ENCODE measurements at places on chromosomes 1 and 21. TPM values are rescaled to one million over a fixed set of nuclear protein-coding genes. Genes with fewer than 3 reads are reported as not detected.

The CD1E gene
- total RNA-seq: 0.71 TPM

The DNM3 gene
- 3.9 TPM for total RNA-seq

The RAP1GAP gene
- total RNA-seq: 0.33 TPM

The FCGR1A gene
- total RNA-seq: 0.71 TPM

The SPATA46 gene
- not detected for total RNA-seq

The DCST2 gene
- total RNA-seq: 0.49 TPM

The XCL1 gene
- 0.33 TPM for total RNA-seq

The C1QB gene
- total RNA-seq: 476 TPM

The RIPPLY3 gene
- not detected for total RNA-seq

The FTCD gene
- total RNA-seq: not detected

The CIART gene
- 12.5 TPM for total RNA-seq

The SPATA21 gene
- total RNA-seq: not detected

The FAM177B gene
- total RNA-seq: 4.7 TPM

GRCh38 chr1:193211539-193211938 is 25.1 kb upstream of the B3GALT2 start:
- DNase-seq: no peak

GRCh38 chr1:84350104-84350503 is 48.2 kb upstream of the DNASE2B start:
- DNase-seq: no peak

- DNase-seq: no peak
These were observed 32.1 kb upstream of the DDAH1 start for GRCh38 chr1:85496941-85497582.

DNA sequence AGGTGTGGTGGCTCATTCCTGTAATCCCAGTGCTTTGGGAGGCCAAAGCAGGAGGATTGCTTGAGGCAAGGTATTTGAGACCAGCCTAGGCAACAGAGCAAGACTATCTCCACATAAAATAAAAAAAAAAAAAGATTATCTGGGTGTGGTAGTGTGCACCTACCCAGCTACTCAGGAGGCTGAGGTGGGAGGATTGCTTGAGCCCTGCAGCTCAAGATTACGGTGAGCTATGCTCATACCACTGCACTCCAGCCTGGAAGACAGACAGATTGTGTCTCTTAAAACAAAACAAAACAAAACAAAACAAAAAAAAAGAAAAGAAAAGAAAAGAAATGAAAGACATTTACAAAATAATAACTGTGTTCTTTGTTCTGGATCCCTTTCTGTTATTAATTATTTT is 6.1 kb upstream of the TLCD4 start:
- DNase-seq: no peak

DNA sequence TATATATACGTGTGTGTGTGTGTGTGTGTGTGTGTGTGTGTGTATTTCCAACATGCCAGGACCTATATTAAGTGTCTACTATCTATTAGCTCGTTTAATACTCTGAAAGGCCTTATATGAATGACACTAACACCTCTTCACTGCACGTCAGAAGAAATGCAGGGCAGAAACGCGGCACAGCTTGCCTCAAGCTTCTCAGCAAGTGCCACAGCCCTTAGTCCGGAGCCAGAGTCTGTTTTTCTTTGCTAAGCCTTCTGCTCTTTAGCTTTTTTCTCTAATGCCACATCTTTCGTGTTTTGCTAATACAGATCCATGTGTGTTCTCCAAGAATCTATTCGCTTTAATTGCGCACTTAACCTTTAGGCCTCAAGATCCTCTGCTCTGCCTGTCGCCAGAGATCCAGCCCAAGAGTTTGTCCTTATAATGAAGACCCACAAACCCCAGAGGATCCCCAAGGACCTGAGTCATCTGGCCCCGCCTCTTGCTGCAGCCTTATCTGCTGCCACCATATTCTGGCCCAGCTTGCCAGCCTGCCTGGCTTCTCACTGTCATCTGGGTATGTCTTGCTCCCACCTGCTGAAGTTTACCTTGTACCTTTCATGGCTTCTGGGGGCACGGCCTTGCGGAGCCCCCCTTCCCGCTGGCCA is 2.0 kb upstream of the TRIM58 start:
- DNase-seq: no peak

- DNase-seq: no peak
These were observed 650.8 kb downstream of the NPHP4 start for GRCh38 chr1:5341471-5341870.

DNA sequence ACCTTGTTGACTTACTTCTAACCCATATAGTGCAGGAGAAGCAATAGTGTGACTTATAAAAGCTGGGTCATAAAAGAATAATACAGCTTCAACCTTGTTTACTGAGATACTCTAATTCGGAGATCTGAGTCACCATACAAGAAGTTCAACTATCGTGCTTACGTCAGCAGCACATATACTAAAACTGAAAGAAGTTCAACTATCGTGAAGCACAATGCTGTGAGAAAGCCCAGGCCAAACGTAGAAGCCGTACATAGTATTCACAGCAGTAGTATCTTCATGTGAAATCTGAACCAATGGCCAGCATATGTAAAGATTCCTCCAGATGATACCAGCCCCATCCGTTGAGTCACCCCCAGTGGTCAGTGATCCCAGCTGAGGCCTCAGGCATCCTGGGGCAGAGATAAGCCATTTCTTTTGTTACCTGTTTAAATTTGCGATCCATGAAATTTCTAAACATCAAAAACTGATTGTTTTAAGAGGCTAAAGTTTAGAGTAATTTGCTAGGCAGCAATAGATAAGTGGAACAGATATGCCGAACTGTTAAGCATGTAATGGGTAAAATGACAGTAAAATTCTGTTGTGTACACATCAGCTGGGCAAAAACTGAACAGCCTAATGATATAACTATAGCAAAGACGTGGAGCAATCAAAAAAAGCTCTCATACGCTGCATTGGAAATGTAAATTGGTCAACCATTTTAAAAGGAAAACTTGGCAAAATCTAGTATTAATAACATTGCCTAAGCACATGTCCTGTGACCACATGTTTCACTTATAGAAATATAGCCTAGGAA is 53.9 kb upstream of the SAMD13 start:
- no peak for DNase-seq

DNA sequence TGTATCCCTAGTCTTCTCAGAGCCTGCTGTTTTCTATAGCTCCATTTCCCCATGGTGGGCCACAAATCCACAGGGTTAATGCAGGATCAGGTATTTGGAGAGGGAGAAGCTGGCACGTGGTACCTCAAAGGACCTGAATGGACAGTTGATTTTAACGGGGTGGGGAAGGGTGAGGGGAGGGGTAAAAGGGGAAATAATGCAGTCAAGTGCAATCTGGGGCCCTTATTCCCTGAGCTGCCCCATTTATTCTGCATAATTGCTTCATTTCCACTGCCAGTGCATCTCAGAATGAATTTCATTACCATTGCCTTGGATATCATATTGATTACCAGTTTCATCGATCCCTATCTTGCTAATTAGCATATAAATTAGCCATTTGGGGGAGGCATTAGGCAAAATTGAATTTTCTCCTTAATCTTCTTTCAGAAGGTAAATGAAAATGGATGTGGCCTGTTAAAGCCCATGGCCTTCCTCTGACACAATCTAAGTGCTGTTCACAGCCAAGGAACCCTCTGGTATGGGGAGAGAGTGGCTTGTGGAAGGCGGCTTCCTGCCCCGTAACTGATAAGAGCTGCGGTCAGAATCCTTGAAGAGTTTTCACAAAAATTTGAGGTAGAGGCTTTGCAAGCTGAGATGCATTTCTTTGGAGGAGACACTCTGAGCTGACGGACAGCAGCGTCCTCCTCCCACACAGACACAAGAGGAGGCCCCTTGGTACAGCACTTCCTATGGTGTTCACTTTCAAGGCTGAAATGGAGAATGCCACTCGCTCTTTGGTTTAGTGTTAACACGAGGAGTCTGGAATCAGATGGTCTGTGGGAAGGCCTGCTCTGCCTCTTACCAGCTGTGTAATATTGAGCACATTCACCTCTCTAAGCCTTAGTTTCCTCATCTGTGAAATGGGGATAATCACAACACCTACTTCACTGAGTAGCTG is 34.4 kb downstream of the PHC2 start:
- no peak for DNase-seq

GRCh38 chr1:153945795-153946621 is 510 bp downstream of the DENND4B start:
- peak; percentile 95 for DNase-seq

DNA sequence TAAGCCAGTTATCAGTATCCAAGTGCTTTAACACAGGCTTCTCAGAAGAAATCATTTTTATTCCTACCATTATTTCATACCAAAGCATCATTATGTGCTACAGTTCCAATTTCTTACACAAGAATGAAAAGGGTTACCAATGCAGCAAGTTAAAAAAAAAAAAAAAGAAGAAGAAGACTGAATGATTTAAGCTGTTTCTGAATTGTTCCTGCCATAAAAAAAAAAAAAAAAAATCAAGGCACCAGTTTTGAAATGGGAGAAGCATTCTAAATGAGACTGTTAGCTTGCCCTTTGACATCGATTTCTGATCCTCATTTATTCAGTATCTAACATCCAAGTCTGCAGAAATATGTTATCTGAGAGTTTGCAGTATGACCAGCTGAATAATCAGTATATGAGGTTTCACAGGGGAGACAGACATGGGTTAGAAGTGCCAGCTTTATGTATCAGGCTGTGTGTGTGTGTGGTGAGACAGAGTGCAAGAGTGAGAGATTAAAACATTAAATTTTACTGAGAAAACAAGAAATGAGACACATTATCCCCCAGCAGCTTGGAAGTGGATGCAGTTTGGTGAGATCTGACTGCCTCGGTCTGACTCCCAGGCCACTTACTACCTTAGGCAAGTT is 105.8 kb downstream of the COLGALT2 start:
- DNase-seq: no peak

DNA sequence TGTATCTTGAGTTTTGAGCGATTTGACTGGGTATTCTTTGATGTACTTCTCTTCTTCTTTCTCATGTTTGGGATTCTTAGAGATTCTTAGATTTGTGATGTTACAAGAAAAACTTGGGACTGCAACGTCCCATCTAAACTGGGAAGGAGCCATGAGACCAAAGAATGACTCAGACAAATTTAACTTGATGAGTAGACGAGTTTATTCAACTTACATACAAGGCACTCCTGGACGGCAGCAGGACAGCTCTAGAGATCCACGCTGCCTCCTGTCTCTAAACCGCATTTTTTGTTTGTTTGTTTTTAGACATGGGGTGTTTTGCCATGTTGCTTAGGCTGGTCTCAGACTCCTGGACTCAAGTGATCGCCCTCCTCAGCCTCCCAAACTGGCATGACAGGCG is 137.1 kb downstream of the PIK3R3 start:
- DNase-seq: no peak

DNA sequence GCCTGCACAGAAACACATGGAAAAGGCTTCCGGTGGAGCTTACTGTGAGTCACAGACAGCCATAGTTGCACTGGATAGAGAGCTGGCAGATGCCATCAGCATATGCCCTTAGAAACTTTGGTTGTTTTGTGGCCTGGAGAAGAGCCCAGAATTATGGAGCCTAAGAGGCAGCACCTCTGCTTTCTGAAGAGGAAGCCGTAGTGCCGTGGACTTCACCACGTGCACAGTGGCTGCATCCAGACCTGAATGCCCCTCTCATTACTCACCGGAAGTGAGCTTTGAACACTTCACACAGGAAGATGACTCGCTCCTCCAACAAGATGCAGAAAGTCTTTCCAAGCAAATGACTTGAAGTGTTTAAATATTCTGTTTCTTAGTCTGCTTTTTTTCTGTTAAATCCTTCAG is 28.4 kb downstream of the JUN start:
- DNase-seq: peak; percentile 90

- DNase-seq: no peak
These were observed 3.6 kb downstream of the RGS1 start for GRCh38 chr1:192579010-192579738.

DNA sequence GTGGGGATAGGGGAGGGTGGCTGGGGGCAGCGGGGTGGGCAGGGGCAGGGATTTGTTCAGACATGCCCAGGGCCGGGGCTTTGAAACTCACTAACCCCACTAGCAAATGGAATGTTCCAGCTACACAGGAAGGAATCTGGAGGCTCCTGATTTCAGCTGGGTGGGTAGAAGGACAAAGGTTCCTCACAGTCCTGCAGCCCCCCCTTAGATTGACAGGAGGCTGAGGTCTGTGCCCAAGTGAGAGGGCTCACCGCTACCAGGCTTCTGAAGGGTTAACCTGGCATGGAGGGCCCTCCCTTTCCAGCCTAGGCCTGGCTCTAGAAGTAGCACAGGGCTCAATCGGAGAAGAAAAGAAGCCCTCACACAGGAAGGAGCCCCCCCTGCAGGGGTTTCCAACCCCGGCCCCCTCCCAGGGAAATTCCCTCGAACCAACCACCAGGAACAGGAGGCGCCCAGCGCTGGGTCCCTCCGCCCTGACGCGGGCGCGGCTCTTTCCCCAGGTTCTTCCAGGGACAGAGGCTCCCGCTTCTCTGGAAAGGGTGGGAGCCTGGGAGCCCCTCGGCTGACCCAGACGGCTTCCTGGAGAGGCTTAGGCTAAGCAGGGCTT is 3.3 kb downstream of the EPHA2 start:
- no peak for DNase-seq
